CD8-positive, alpha-beta memory T cell (primary cell): ENCODE measurements at places on chromosomes 5 and 9.
A peak's percentile ranks its signal among the peaks of the same experiment; 100 is the strongest.

GRCh38 chr5:14674983-14675854 is 10.7 kb downstream of the OTULIN start:
- peaks cover 58% of the 10 kb centered on the region for H3K4me1 ChIP-seq
- no peaks in the 10 kb centered on the region for H3K27me3 ChIP-seq
- H3K27ac ChIP-seq = peak overlapping the region; percentile 49
- DNase-seq = no peak
- H3K36me3 ChIP-seq = peaks cover 5% of the 10 kb centered on the region

GRCh38 chr5:160769301-160769700 is 82.7 kb downstream of the ATP10B start:
- H3K27ac ChIP-seq = no peak overlapping the region
- DNase-seq = no peak
- no peaks in the 10 kb centered on the region for H3K36me3 ChIP-seq
- H3K4me3 ChIP-seq = no peak overlapping the region
- no peaks in the 10 kb centered on the region for H3K4me1 ChIP-seq

- no peak overlapping the region for H3K27ac ChIP-seq
- H3K27me3 ChIP-seq = no peaks in the 10 kb centered on the region
- no peak for DNase-seq
- no peaks in the 10 kb centered on the region for H3K36me3 ChIP-seq
- peaks cover 7% of the 10 kb centered on the region for H3K4me1 ChIP-seq
These were observed 26.8 kb upstream of the NAA35 start for GRCh38 chr9:85914108-85914507.

- no peaks in the 10 kb centered on the region for H3K27me3 ChIP-seq
- no peak overlapping the region for H3K27ac ChIP-seq
- no peak overlapping the region for H3K4me3 ChIP-seq
- no peaks in the 10 kb centered on the region for H3K36me3 ChIP-seq
- H3K4me1 ChIP-seq = no peaks in the 10 kb centered on the region
- DNase-seq = no peak
These were observed 485.2 kb upstream of the FTMT start for GRCh38 chr5:121366515-121366914.

DNA sequence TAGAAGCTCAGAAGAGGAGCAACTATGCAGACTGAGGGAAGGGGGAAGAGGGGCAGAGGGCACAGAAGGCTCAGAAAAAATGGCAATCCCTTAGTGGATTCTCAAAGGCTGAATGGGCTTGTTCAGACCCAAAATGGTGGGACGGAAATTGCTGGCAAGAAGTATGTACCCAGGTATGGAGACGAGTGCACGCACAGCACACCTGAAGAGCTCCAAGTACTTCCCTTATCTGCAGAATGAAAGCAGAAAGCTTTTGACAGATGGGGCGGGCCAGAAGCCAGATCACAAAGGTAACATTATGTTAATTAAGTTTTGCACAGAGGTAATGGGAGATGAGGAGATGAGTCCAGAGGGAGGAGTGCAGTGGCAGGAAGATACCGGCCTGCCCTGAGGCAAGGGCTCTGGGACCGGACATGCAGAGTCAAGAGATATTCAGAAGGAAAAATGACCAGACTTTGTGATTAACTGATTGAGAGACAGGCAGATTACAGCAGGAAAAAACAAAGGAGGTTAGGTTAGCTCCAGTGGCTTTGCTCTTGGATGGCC is 138.1 kb upstream of the PIK3R1 start:
- no peaks in the 10 kb centered on the region for H3K27me3 ChIP-seq
- no peak overlapping the region for H3K27ac ChIP-seq
- H3K36me3 ChIP-seq = no peaks in the 10 kb centered on the region
- no peak for DNase-seq
- H3K4me3 ChIP-seq = no peak overlapping the region
- H3K4me1 ChIP-seq = no peaks in the 10 kb centered on the region

GRCh38 chr5:82158755-82159413 is 119.3 kb downstream of the RPS23 start:
- no peaks in the 10 kb centered on the region for H3K4me1 ChIP-seq
- no peak for DNase-seq
- H3K27ac ChIP-seq = no peak overlapping the region
- H3K36me3 ChIP-seq = no peaks in the 10 kb centered on the region

DNA sequence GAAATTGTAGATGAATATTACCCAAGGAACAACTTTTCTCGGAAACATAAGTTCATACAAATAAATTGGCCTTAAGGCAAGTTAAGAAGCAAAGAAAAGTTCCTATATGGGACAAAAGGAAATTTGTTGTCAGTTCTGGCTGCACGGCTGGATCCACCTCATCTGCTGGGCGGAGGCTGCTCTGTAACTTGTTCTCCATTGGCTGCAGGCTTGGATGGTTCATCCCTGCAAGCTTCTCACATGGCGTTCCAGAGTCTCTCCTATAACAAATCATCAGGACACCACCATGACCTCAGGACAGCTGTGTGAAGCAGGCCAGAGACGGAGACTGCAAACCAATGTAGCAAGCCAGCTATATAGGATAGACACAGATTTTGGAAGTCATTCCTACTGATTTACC is 81.4 kb upstream of the DAB2 start:
- H3K4me1 ChIP-seq = no peaks in the 10 kb centered on the region
- H3K36me3 ChIP-seq = no peaks in the 10 kb centered on the region
- no peak overlapping the region for H3K27ac ChIP-seq
- H3K4me3 ChIP-seq = no peak overlapping the region
- H3K27me3 ChIP-seq = no peaks in the 10 kb centered on the region

GRCh38 chr9:5938449-5938848 is 47.8 kb downstream of the MLANA start:
- no peak overlapping the region for H3K27ac ChIP-seq
- H3K36me3 ChIP-seq = no peaks in the 10 kb centered on the region

- H3K4me3 ChIP-seq = no peak within 1 kb of the TSS
- no peak for DNase-seq
- no peaks in the 10 kb centered on the region for H3K4me1 ChIP-seq
- no peaks in the 10 kb centered on the region for H3K36me3 ChIP-seq
These were observed at the start of gene ADAMTS19 for GRCh38 chr5:129459777-129460671. ADAMTS19 (plus strand) TSS chr5:129460298; CDS start chr5:129460392, 94 bp downstream.

DNA sequence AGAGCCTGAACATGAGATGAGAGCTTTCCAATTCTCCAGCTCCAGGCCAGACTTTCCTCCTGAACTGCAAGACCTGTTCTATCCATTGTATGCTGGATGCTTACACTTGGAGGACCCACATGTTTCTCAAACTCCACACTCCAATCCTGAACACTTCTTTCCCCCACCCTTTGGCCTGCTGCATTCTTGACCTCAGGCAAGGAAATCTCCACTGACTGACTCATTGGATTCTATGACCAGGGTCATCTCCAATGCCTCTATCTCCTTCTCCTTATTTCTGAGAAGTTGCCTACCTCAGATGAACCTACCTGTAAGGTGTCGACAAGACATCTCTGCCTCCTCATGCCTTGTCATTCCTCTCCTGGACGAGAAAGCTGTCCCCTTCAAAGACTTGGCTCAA is 153.6 kb downstream of the CRB2 start:
- H3K36me3 ChIP-seq = no peaks in the 10 kb centered on the region
- no peak for DNase-seq
- no peak overlapping the region for H3K27ac ChIP-seq

DNA sequence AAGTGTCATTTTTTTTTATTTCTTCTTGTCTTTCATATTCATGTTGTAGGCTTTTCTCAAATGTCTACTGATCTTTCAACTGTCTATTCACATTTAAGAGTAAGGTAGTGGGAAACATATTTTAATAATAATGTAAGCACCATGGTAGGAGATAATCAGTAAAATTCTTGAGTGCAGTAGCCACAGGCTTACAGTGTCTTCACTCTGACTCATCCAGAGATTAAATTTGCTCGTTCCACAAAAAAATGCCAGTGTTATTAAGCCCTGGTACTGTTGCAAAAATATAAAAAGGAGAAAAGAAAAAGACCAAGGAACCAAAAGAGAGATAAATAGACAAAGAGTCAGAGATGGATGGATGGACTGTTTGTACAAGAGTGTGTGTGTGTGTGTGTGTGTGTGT is 43.0 kb downstream of the PARP8 start:
- no peak for DNase-seq
- peaks cover 51% of the 10 kb centered on the region for H3K4me1 ChIP-seq
- no peak overlapping the region for H3K27ac ChIP-seq
- no peak overlapping the region for H3K4me3 ChIP-seq

DNA sequence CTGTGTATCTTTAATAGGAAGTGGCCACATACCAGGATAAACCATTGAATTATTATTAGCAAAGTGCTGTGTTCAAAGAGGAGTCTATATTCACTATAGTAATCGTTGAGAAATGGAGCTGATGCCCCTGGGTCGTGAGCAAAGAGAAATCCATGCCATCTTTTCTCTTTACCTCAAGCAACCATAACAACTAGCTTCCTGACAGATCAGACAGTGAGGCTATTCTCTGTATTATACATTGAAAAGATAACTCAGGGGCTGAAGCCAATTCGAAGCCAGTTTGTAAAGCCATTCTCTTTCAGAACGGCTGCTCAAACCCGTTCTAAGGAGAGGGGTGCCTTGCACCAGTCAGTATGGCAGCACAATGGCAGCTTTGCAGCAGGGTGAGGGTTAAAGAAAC is 680.6 kb downstream of the SEMA5A start:
- no peak for DNase-seq
- H3K4me1 ChIP-seq = no peaks in the 10 kb centered on the region
- H3K27me3 ChIP-seq = no peaks in the 10 kb centered on the region
- H3K36me3 ChIP-seq = no peaks in the 10 kb centered on the region

DNA sequence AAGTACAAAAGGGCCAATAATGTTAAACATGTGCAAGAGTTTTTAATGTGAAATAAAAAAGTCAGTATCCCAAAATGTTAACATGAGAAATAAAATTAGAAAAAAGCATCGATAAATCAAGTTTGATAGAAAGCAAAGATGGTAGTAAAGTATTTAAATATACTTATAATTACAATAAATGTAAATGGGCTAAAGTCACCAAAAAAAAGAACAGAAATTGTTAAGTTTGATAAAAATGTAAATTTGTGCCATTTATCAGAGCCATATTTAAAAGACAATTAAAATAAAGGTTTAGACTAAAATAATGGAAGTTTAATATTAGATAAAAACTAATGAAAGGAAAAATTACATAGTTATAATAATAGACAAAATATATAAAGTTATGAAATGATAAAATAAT is 500.5 kb downstream of the TMEM232 start:
- no peak overlapping the region for H3K4me3 ChIP-seq
- no peak overlapping the region for H3K27ac ChIP-seq
- no peaks in the 10 kb centered on the region for H3K27me3 ChIP-seq
- H3K4me1 ChIP-seq = no peaks in the 10 kb centered on the region

- no peaks in the 10 kb centered on the region for H3K4me1 ChIP-seq
- no peak for DNase-seq
- no peaks in the 10 kb centered on the region for H3K36me3 ChIP-seq
- no peaks in the 10 kb centered on the region for H3K27me3 ChIP-seq
- no peak overlapping the region for H3K4me3 ChIP-seq
These were observed 146.5 kb downstream of the FANCC start for GRCh38 chr9:95171001-95171400.

- H3K36me3 ChIP-seq = no peaks in the 10 kb centered on the region
- no peak overlapping the region for H3K27ac ChIP-seq
- no peak overlapping the region for H3K4me3 ChIP-seq
- no peaks in the 10 kb centered on the region for H3K27me3 ChIP-seq
- no peaks in the 10 kb centered on the region for H3K4me1 ChIP-seq
These were observed 143.1 kb downstream of the GAPVD1 start for GRCh38 chr9:125404733-125405132.

DNA sequence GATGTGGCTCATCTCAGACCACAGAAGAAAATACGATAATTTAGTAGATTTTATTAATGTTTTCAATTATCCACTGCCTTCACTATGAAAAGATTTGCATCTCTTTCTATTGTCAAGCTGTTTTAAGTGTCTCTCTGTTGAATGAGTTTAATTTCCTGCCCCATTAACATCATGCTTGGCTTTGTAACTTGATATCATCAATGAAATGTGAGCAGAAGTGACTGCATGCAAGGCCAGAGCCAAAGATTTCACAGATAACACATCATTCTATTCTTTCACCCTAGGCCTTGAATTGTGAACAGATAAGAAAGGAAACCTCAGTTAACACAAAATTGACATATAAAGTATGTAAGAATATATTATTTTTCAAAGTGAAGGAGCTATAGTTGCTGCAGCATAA is 986.4 kb upstream of the CDH18 start:
- H3K27ac ChIP-seq = no peak overlapping the region
- H3K4me1 ChIP-seq = no peaks in the 10 kb centered on the region
- H3K27me3 ChIP-seq = no peaks in the 10 kb centered on the region
- H3K36me3 ChIP-seq = no peaks in the 10 kb centered on the region
- no peak overlapping the region for H3K4me3 ChIP-seq

DNA sequence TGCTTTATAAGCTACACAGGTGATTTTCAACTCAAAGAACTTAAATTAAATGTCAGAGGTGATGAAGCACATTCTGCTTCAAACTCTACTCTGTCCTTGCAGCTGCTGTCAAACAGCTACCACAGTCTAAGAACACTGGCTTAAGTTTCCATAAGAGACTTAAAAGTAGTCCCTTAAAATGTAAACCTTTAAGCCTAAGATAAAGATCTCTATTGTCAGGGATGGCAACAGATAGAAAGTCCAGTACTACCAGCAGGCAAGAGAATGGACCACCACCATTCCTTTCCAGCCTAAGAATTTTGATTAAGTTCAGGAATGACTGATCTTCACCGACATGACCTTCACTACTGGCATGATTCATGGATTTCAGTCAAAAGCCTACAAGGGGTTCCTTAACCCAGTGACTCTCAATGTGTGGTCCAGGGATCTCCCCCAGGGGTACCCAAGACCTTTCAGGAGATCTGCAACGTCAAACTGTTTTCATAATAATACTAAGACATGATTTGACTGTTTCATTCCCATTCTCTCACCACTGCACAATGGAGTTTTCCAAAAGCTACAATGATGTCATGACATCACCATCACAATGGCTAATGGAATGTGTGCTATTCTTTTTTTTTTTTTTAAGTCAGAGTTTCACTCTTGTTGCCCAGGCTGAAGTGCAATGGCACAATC is 41.1 kb upstream of the PLPP6 start:
- peaks cover 5% of the 10 kb centered on the region for H3K27me3 ChIP-seq
- no peak overlapping the region for H3K27ac ChIP-seq
- no peaks in the 10 kb centered on the region for H3K36me3 ChIP-seq

DNA sequence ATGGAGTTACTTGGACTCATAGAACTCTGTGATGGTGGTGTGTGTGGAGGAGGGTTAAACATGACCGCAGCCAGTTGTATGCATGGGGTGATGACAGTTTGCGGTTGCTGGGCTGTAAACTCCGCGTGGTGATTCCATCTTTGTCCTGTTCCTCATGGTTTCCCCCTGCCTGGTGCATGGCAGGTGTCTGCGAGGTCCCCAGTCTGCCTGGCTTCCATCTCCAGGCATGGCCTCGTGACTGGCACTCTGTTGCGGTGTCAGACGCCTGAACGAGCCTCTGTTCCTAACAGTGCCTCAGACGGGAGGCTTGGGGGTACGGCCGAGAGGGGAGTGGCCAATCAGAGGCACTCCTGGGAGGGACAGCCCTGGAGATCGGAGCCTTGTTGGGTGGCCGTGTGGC is 33.9 kb upstream of the SH3PXD2B start:
- no peaks in the 10 kb centered on the region for H3K36me3 ChIP-seq
- H3K4me3 ChIP-seq = no peak overlapping the region
- no peak overlapping the region for H3K27ac ChIP-seq
- H3K27me3 ChIP-seq = no peaks in the 10 kb centered on the region

GRCh38 chr9:32161209-32161608 is 223.2 kb upstream of the ACO1 start:
- no peak overlapping the region for H3K4me3 ChIP-seq
- H3K27ac ChIP-seq = no peak overlapping the region
- H3K27me3 ChIP-seq = no peaks in the 10 kb centered on the region
- no peaks in the 10 kb centered on the region for H3K4me1 ChIP-seq
- DNase-seq = no peak
